ENCODE measurements at places on chromosomes 7 and 10.

GRCh38 chr10:127919418-127920271 lies 12.7 kb downstream of the PTPRE start:
- peak; percentile 73 for DNase-seq

DNA sequence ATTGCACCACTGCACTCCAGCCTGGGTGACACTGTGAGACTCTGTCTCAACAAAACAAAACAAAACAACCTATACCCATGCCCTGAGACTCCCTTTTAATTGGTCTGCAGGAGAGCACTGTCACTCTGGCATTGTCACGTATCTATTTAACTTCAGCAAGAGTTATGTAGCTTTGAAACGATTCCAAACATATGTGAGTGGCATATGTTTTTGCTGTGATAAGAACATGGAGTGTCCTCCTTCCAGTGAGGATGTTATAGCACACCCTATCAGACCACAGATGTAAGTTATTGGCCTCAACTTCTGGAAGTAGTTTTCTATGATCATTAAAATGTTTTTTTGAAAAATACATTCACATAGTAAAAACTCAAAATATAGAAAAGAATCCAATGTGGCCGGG lies 15.5 kb upstream of the DNAJC12 start:
- DNase-seq = no peak

- no peak for DNase-seq
These were observed 235.2 kb downstream of the COBL start for GRCh38 chr7:51081270-51081890.

- DNase-seq = no peak
These were observed 995.4 kb upstream of the LRRN3 start for GRCh38 chr7:110095372-110096052.

- peak; percentile 88 for DNase-seq
These were observed 39.5 kb upstream of the INSIG1 start for GRCh38 chr7:155258226-155258560.

DNA sequence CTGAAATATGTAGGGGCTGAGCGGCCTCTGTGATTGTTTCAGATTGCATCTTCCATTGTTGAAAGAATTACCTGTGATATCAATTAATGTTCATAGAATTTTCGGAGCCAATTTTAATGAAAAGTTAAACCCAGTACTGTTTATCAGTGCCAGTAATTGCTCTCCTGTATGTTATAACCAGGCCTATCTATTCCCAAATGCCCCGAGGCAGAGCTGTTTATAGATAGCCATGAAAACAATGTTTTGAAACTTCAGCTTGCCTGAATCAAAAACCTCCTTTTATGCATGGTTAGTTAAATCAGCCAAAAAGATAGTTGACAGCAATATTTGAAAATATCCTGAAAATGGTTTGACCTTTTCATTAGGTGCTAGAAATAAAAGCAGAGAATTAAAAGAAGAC lies 50.1 kb upstream of the HDAC9 start:
- no peak for DNase-seq

DNA sequence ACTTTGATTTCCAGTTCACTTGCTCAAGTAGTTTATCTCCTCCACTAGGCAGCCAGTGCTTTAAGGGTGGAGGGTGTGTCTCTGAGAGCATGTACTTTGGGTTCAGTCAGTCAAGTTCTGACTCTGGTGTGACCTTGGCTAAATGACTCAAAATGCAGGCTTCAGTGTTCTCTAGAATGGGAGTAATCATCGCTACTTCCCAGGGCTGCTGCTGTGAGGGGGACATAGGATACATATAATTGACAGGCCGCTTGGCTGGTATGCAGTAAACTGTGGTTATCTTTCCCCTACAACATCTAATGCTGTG lies 3.5 kb downstream of the PTPRE start:
- no peak for DNase-seq

- DNase-seq = no peak
These were observed 26.3 kb downstream of the NPTX2 start for GRCh38 chr7:98643236-98643985.

- DNase-seq = no peak
These were observed 119.1 kb downstream of the NRBF2 start for GRCh38 chr10:63252095-63252762.

- no peak for DNase-seq
These were observed 2.5 kb downstream of the ASB13 start for GRCh38 chr10:5663692-5664427.

GRCh38 chr7:1979591-1980560 lies 252.9 kb downstream of the MAD1L1 start:
- no peak for DNase-seq

GRCh38 chr10:133388236-133388972 lies 5.6 kb upstream of the MTG1 start:
- DNase-seq = no peak

- peak; percentile 32 for DNase-seq
These were observed 100.1 kb upstream of the PTN start for GRCh38 chr7:137443616-137444015.

DNA sequence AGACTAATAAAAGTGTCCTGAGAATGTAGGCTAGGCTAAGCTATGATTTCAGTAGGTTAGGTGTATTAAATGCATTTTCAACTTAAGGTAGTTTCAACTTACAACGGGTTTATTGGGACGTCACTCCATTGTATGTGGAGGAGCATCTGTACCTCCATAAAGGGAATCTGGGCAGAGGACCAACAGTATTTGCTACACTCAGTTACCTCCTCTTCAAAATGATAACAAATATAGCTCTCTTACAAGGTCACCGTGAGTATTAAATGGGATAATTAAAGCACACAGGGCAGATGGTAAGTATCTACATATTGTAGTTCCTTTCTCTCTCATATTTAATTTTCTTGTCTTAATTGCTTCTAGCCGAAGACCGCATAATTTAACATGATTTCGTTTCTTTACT lies 59.0 kb upstream of the FGL2 start:
- no peak for DNase-seq

DNA sequence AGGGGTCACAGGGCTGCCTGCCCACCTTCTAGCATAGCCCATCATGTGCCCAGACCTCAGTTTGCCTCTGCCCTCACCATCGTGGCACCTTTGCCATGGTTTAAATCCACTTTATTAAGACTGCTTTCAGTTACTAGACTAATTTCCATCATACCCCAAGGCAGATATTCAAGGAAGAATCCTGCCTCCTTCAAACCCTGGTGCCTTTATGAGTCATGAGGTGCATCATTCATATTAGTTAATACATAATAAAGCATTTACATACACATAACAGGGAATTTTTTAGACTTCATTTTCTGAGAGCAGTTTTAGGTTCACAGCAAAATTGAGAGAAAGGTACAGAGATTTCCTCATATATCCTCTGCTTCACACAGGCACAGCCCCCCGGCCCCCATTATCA lies 62.8 kb downstream of the CXCL12 start:
- DNase-seq = no peak

DNA sequence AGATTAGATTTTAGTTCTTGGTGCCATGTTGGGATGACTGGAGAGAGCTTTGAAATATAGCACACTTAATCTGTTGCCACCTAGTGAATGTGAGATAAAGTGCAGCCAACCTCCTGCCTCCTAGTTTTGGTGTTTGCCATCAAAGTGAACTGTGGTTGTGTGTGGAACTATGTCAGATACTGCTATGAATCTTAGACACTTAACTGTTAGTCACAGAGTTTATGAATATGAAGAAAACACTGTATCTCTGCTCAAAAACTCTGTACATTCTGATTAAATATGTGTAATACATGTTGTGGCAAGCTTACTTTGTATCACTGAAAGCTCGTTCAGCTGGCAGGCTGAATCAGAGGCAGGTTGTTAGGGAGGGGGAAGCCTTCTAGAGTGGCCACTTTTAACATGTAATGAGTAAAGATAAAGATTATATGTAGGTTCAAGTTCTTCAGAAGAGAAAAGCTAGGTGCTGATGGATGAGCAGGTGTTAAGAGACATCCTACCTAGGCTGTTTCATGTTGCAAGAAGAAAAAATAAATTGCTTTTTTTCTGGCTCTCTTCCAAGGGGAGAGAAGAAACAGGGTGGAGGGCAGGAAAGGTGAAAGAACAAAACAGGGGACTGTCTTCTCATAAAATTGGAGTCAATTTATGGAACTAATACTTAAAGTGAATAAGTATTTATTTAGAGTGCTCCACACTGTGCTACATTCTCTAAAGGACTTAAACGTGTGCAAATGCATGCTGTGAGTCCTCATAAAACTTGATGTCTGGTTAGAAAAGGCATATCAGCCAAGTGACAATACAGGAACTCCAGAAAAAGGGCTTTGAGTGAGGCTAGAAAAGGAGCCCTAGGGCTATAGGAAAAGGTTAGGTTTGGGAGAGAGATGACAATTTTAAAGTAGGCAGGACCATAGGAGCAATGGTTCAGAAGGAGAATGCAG lies 14.1 kb upstream of the LAMB1 start:
- peak; percentile 41 for DNase-seq

- DNase-seq = no peak
These were observed 309.2 kb downstream of the CAMK1D start for GRCh38 chr10:12658526-12658925.

GRCh38 chr10:132414402-132415016 lies 17.5 kb downstream of the PWWP2B start:
- no peak for DNase-seq

- DNase-seq = no peak
These were observed 193.8 kb upstream of the WDR11 start for GRCh38 chr10:120657371-120657770.

- no peak for DNase-seq
These were observed 46.4 kb upstream of the RSBN1L start for GRCh38 chr7:77649716-77650349.

- no peak for DNase-seq
These were observed 504.9 kb downstream of the PTPRN2 start for GRCh38 chr7:158082761-158083160.

- DNase-seq = no peak
These were observed 45.6 kb downstream of the JCAD start for GRCh38 chr10:30013757-30014156.

DNA sequence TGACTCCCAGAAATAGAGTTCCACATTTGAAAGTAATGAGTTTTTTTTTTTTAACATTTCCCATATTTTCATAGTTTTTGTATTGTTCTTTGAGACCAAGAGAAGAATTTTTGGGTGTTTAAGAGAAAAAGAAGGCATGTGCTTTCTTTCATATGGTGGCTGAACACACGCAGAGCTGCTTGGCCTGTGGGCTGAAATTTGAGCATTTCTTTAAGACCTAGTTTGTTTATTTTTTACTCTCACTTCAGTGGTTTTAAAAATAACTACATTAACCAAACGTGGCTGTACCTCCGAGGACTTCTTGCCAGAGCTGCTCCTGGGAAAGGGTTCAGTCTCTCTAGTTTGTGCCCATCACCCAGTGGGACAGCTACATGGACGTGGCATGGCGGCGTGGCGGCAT lies 58.3 kb downstream of the INPP5A start:
- no peak for DNase-seq

GRCh38 chr7:127252377-127252713 lies 396 bp downstream of the GRM8 start:
- no peak for DNase-seq

- no peak for DNase-seq
These were observed 325.9 kb upstream of the NRP1 start for GRCh38 chr10:33660329-33660728.

GRCh38 chr7:139893999-139894398 lies 64.9 kb downstream of the TBXAS1 start:
- no peak for DNase-seq

DNA sequence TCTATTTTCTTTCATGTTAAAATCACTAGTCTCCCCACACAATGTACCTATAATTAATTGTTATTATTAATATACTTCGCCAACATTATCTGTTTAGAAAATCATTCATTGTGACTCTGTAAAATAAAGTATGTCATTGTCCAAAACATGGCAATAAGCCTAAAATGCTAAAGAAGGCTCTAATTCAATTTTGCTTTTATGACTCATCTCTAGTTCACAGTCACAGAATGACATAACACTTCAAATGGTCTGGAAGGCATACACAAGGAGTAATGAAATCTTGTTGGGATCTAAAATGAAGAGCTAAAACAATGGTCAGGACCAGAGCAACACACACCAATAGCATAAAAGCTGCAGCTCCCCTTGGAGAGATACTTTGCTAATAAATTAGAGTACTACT lies 505.8 kb downstream of the GPAM start:
- DNase-seq = peak; percentile 46

- peak; percentile 81 for DNase-seq
These were observed 97.4 kb downstream of the C10orf105 start for GRCh38 chr10:71622154-71622526.

DNA sequence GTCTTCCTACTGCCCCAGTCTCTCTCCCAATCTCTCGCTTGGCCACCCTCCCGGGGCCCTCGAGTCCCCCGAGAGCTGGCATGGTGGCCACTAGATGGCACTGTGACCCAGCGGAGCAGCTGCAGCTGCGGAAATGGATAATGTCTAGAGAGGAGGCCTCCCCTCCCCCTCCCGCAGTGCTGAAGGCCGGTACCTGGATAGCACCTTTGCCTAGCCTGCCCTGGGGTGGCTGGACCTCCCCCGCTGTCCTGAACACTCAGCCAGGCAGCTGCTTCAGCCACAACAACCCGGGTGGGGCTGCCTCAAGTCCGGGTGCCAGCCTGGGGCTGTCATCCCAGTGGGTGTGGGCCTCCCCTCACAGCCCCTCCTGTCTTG lies 65.2 kb downstream of the GOLGA7B start:
- DNase-seq = peak; percentile 87

GRCh38 chr10:106424054-106424453 lies 740.5 kb downstream of the SORCS1 start:
- peak; percentile 50 for DNase-seq

GRCh38 chr10:107616463-107617410 lies 452.2 kb upstream of the SORCS1 start:
- peak; percentile 22 for DNase-seq

GRCh38 chr7:51315393-51316261 lies 982 bp downstream of the COBL start:
- DNase-seq = peak; percentile 24

GRCh38 chr10:97399843-97400545 lies 1.1 kb downstream of the RRP12 start:
- peak; percentile 79 for DNase-seq

GRCh38 chr7:158276414-158277218 lies 311.0 kb downstream of the PTPRN2 start:
- no peak for DNase-seq

GRCh38 chr10:129767751-129768150 lies 196.3 kb downstream of the EBF3 start:
- no peak for DNase-seq

DNA sequence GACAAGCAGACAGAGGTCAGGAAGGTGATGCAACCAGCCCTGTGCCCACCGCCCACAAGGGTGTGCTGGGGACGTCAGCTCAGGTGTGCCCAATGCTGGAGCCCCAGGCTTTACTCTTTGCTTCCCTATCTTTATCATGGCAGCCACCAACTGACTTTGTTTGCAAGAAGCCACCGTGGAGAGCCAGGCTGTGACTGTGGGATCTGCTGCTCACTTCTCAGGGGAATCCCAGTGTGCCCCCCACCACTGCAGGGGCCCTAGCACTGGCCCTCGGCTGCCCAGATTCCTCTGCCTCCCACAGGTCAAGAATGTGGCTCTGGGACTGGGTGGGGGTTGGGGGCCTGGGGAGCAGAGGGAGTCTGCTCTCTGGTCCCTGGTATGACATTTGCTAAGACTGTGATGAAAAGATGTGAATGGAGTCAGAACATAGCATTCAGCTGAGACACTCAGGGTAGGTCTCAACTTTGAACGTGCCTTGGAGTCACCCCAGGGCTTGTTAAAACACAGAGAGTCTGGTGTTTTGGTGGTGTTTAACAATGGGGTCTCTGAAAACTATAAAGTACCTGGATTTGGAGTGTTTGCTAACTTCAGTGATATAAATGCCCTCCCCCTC lies 47.3 kb downstream of the ARHGAP22 start:
- peak; percentile 29 for DNase-seq

- DNase-seq = no peak
These were observed 13.7 kb upstream of the NPTX2 start for GRCh38 chr7:98603399-98603788.
